Fibroblast of skin of scalp (primary cell): ENCODE measurements at places on chromosomes 3 and 15.

- DNase-seq, result no peak
Observed at GRCh38 chr15:90044191-90044590, 43.1 kb downstream of the ZNF710 start.

- no peak for DNase-seq
Observed at GRCh38 chr15:73786538-73786937, 33.4 kb upstream of the INSYN1 start.

GRCh38 chr3:45993421-45994027, 2.1 kb downstream of the FYCO1 start:
- no peak for DNase-seq

- no peak for DNase-seq
Observed at GRCh38 chr15:38085114-38085513, 150.7 kb downstream of the TMCO5A start.

DNA sequence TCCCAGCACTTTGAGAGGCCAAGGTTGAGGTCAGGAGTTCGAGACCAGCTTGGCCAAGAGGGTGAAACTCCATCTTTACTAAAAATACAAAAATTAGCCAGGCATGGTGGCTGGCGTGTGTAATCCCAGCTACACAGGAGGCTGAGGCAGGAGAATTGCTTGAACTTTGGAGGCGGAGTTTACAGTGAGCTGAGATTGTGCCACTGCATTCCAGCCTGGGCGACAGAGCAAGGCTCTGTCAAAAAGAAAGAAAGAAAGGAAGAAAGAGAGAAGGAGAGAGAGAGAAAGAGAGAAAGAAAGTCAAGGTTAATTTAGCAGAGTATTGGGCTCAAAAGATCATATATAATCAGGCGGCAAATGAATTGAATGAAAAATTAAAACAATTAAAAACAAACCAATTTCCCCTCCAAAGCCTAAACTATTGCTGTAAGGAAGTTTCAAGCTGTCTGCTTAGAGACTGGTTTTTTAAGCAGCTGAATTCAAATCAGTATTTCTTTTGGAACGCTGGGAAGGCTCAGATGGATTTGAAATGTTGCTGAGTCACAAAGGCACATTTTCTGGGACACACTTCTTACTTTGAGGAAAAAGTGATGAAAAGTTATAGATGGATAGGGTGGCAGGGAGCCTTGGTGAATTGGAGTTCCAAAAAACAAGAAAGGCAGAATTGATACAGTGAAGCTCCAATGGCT, 81.3 kb upstream of the BHLHE40 start:
- peak; percentile 19 for DNase-seq
